ENCODE measurements at places on chromosomes 11 and 22.

DNA sequence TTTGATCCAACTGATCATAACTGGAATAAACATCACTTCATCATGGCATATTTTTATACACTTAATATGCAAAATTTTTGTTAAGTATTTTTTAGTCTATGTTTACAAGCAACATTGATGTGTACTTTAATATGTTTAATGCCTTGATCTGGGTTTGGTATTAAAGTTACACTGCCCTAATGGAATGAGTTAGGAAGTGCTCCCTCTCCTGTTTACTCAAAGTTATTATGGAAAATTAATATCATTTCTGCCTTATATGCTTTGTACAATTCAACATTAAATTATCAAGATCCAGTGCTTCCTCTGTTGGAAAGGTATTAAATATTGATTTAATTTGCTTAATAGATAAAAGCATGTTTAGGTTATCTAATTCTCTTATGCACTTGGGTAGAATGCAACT, 927.3 kb upstream of the RAG2 start:
- no peak for DNase-seq

DNA sequence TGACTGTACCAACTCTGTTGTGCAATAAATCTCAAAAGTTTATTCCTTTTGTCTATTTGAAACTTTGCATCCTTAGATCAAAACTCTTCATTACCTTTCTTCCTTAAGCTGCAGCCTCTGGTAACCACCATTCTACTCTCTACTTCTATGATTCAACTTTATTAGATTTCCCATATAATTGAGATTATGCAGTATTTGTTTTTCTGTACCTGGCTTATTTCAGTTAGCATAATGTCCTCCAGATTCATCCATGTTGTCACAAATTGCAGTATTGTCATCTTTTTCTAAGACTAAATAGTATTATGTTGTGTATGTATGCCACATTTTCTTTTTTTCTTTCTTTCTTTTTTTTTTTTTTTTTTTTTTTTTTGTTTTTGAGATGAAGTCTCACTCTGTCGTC, 1176.3 kb upstream of the TENM4 start:
- no peak for DNase-seq

DNA sequence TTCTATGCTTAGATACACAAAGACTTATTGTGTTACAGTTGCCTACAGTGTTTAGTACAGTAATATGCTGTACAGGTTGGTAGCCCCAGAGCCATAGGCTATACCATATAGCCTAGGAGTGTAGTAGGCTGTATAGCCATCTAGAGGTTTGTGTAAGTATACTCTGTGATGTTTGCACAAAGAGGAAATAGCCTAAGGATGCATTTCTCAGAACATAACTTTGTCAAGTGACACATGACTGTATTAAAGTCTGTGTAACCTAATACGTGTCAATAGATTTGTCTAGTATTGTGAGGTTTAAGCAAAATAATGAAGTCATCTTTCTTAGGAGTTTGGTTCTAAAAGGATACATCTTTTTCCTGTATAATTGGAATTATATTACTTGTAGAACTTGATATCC, 5.5 kb downstream of the ZC3H12C start:
- DNase-seq: no peak

DNA sequence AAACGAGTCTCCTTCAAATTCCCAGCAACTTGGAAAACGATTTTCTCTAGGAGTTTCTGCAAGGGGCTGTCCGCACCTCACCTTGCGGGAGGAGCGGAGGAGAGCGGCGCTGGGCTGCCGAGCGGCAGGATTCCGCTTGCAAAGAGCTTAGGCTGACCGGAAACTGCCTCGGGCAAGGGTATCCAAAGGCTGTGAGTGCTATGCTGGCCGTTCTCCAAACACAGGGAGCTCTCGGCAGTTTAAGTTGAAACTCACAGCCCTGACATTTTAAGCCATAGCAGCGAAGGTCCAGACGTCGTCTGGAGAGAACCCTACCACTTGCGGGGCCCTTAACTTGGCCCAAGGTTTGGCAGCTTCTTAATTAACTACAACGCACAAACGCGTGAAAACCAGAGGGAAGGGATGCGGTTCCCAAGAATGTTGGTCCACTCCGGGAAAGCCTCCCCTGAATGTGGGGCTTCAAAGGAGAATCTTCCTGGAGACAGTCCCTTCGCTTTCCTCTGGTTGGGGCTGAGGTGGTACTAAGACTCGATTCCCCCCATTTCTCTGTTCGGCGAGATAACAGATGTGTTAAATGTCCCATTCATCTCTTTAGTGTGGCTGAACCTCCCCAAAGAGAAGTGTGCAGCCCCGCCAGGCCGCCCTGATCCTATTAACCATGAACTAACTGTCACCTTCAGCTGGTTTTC, 1.1 kb upstream of the DBX1 start:
- DNase-seq: no peak

DNA sequence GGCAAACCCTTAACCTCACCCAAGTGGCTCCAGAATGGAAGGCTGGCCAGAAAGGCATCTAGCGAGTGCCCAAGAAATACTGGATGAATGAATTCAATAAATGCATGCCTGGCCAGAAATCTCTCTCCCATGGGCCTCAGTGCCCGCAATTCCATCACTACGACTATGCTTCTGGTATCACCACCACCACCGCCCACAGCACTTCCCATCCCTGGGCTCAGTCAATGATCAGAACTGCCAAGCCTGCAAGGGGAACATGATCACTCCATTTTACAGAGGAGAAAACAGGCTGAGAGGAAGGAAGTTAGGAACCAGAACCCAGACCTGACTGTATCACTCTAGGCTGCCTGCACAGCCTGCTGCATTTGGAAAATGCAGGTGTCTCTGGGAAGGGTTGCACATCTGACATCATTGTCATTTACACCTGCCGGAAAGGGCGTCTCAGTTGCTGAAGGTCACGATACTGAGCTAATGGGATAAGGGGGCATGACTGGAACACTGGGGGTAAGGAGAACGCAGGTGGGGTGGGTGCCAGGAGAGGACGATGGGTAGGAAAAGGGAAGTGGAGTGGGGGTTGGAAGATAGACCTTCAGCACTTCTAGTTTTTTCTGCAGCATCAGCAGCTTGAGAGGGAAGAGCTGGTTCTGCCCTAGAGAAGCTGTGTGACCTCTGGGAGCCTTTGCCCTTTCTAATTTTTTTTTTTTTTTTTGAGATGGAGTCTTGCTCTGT, 3.2 kb downstream of the GPR152 start:
- no peak for DNase-seq

- no peak for DNase-seq
These were observed 19.2 kb downstream of the EMID1 start for GRCh38 chr22:29224859-29225410.

DNA sequence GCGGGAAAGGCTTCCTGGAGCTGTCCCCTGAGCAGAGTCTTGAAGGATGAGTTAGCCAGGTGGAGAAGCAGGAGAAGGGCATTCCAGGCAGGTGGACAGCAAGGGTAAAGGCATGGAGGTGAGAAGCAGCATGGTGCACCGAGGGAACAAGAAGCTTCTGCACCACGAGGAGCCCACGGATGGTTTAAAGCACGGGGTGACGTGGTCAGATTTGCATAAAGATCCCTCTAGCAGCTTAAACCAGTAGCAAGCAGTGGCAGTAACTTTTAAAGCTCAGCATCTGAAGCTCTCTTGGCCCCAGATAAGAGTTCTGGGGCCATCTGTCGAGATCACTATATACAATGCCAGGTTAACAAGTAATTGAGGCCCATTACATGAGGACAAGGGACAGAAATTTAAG, 36.8 kb downstream of the SERPINH1 start:
- no peak for DNase-seq

GRCh38 chr22:48426466-48427380, 1401.0 kb downstream of the BRD1 start:
- DNase-seq: no peak

DNA sequence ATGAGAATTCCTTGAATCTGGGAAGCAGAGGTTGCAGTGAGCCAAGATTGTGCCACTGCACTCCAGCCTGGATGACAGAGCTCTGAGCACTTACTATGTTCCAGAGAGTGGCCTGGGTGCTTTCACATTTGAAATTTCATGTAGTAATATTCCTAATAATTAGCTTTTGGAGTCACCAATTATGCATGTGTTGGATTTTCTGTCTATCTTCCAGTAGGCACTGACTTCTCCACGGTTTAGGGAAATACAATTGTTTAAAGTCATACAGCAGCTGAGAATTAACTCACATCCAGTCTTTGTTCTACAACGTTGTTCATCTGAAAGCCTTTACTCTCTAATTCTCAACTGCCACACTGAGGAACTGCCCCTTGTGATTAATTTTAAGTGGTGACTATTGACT, 150.2 kb downstream of the CSNK2A3 start:
- no peak for DNase-seq

- DNase-seq: no peak
These were observed 1.6 kb upstream of the IRF7 start for GRCh38 chr11:617199-617911.

DNA sequence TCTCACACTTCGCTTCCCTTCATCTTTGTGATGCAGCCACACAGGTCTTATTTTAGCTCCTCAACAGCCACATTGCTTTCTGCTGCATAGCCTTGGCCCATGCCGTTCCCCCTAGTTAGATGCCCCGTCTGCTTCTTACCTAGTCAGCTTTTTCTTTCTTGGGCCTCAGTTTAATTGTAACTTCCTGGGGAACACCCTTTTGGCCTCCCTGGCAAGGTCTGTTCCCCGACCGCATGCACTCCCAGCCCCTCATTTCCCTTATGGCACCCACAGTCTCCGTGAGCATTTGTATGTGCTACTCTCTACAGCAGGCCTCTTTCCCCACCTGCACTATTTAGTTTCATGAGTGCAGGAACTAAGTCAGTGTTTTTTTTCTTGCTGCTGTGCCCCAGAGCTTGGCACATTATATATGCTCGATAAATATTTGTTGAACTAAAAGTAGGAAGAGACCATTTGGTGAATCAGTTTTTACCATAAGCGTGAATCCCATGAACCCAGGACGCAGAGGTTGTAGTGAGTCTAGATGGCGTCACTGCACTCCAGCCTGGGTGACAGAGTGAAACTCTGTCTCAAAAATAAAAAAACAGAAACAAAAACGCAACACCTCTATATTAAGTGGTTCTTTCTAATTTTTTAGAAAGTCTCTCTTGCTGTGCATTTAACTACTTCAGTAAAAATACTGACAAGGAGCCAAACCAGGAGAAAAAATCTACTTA, 38.5 kb downstream of the TNRC6B start:
- DNase-seq: no peak

DNA sequence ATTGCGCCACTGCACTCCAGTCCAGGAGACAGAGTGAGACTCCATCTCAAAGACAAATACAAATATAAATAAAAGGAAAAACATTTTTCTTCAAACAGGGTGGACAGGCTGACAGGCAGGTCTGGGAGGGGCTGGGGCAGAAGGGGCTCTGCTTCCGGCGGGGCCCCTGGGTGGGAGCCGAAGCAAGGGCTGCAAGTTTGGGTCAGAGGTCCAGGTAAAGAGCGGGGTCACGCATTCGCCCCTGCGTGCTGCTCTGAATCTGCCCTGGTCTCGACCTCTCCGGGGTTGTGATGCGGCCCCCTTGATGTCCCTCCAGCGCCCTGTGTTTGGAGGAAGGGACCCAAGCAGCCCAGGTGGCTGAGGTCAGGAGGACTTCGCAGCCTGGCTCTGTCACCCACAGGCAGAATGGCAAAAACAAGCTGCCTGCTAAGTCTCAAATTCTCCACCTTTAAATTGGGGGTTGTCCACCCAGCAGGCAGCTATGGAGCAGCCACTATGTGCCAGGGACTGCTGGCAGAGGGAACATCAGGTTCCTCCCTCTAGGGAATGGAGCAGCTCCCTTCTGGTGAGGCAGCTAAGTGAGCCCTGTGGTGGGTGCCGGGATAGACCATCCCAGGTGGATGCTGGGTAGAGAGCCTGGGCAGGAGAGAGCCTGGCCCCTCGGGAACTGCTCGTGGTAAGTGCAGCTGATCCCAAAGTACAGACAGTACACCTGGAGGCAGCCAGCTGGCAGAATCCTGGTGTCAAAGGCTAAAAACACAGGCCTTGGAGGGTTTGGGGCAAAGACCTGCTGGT, 10.3 kb upstream of the PHF21B start:
- no peak for DNase-seq

DNA sequence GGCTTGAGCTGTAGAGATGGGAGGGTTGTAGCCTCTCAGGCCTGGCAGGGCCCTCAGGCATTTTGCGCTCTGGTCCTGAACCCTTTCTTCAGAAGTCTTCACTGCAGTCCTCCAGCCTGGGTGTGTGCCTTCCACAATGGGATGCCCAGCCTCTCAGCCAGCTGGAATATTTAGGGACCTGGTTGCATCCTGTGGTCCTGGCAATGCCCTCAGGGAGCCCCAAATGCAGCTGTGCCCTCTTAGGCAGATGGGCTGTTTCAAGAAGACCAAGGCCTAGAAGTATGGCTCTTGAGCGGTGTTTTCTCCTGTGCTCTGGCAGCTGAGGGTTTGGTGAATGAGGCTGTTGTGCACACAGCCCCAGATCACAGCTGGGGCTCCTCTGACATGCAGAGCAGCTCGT, 6.7 kb downstream of the TUB start:
- no peak for DNase-seq

- DNase-seq: no peak
These were observed 17.2 kb downstream of the MYEOV start for GRCh38 chr11:69310934-69311766.

DNA sequence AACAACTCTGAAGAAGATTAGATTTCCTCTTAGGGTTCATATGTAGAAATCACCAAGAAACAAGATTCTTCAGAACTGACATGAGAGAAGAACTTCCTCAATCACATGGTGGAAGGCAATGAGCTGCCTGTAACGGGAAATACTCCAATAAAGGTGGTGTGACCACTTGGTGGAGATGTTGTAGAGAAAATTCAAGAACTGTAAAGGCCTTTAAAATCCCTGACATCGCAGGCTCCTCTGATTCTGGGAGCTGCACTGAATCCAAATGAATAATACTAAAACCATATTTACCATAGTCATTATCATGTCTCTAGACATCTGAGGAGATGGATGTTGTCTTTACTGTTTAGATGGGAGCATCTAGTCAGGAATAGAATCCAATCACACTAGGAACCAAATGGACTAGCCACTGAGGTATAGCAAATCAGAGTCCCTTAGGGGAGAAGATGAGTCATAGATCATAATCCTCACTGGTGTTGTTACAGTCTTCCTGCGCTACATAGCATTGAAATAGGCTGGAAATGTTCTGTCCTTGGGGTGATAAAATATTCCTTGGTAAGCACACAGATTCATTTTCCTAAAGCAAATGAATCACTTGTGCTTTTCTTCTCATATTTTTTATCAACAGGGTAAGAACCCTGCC, 321.6 kb upstream of the TENM4 start:
- no peak for DNase-seq

- no peak for DNase-seq
These were observed 363.0 kb downstream of the CTTN start for GRCh38 chr11:70761094-70761907.

DNA sequence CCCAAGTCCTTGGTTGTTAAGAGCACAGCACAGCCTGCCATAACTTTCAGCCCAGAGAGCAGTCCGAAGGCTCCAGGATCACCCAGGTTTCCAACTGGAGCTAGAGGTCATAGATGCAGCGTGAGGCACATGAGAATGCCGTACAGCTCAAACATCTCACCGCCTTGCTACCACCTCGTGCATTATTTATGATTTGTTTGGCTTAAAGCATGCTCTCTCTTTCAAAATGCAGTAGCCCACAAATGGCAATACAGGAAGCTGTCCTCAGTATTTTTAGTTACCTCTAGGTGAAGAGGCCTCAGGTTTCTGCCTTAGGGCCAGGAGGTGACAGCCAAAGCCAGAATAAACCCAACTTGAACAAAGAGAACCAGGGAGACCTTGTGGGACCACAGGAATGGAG, 14.4 kb downstream of the SCN3B start:
- no peak for DNase-seq

Data from AG04449 (cell line).